Activated T-cell treated with anti-CD3 and anti-CD28 coated beads for 4 hours (primary cell): ENCODE measurements at places on chromosomes 6 and 20.

GRCh38 chr6:42050297-42051267 lies at the start of gene TAF8:
Gene TAF8 (plus strand): TSS chr6:42050524. CDS start chr6:42050542, 18 bp downstream.
- peak; percentile 81 for DNase-seq

GRCh38 chr6:137313928-137314855 lies 95.0 kb upstream of the IFNGR1 start:
- peak; percentile 69 for DNase-seq

DNA sequence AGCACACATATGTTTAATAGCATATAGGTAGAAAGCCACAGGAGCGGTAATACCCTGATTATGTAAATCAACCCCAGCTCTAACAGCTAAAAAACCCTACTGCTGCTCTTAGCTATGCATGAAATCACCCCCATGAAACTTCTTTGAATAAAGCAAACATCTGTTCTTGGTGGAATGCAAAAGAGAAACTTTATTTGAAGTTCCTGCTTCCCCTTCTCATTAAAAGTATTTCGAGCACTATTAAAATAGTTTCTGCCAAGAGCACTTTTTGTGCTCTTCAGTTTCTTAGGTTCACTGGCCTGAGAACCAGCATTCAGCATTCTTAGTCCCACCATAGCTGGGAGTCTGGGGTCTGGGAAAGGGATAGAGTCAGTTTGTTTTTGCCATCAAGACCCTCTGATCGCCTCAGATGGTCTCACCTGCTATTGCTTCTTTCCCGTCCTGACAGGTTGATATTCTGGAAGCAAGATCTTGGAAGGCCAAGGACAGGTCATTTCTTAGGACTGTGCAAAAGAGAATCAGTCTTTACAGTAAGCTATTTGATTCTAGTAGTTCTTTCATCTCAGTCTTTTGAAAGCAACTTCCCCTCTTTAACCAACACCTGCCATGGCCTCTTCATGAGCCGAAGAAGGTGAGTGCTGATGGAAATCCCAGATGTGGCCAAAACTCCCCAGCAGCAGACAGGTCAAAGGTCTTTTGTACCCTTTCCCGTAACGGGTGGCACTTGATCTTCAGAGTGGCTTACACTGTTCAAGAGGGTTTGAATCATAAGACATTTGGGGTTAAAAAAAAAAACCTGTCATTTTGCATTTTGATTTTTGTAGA lies 76.5 kb upstream of the TMEM170B start:
- no peak for DNase-seq

- no peak for DNase-seq
Observed at GRCh38 chr6:55822815-55823214, 52.6 kb downstream of the BMP5 start.

- no peak for DNase-seq
Observed at GRCh38 chr6:84652356-84653026, 111.9 kb downstream of the TBX18 start.

DNA sequence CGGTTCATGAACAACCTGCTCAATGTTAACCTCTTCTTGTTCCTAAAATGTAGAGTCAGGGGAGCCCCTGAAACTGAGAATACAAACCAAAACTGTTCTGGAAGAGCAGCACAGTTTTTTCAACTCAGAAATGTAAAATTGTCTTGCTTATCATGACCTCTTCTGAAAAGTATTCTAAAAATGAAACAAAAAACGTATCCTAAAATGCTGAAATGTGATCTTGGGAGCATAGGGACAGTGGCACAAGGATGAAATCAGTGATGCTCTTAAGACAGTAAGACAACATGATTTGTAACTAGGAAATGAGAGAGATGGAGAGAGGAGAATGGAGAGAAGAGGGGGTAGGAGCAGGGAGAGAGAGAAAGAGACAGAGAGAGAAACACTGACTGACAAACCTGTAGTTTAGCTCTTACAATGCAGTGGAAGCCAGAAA lies 27.5 kb downstream of the NCOA7 start:
- no peak for DNase-seq

DNA sequence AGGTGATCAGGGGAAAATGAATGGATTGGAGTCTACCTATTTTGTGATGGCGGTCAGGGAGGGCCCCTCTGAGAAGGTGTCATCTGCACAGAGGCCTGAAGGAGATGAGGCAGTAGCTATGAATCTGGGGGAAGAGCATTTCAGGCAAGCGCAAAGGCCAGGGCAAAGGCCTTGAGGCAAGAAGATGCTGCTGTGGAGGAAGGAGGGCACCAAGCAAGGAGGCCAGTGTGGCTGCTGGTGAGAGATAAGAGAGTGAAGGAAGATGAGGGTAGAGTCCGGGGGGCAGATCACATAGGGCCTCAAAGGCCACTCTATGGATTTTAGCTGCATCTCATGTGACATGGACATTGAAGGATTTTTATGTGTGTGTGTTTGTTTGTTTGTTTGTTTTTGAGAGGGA lies 20.6 kb upstream of the CSNK2A1 start:
- DNase-seq: no peak

GRCh38 chr6:108417027-108417426 lies 122.2 kb downstream of the AFG1L start:
- DNase-seq: no peak

DNA sequence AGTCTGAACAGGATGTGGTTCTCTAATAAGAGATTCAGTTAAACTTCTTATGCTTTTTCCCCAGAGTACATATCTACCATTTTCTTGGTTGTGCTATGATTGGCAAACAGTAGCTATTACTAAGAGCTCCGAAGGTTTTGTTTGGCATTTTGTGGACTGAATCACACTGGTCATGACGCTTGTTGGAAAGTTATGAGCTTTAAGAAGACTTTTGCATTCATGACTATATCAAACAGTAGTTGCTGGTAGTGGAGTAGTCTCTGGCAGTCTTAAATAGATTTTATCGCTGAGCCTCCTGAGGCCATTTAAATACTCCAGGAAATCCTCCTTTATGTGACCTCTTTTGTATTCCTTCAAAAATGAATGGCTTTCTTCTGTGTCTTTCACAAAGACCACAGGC lies 40.8 kb downstream of the CCDC170 start:
- no peak for DNase-seq

- no peak for DNase-seq
Observed at GRCh38 chr20:31515775-31516107, 1.5 kb downstream of the HM13 start.

GRCh38 chr6:114334237-114334636 lies 8.6 kb downstream of the HS3ST5 start:
- no peak for DNase-seq

DNA sequence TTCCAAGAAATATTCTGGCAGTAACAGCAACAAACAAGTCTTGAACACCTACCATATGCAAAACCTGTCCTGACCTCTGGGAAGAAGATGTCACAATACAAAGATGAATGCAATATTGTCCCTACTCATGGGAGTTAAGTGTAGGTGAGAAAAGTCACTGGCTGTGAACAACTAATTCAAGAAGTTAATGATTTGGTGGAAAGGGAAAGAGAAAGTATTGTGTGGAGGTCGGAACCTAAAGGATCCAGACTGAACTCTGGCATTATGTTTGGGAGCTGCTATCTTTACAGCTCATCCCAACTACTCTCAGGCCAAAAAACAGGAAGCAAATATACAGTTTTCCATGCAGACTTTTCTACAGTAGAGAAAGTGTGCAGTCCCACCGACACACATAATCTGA lies 285.3 kb upstream of the PRDM1 start:
- DNase-seq: no peak
